ENCODE measurements at places on chromosomes 7 and 10. TPM values are rescaled to one million over a fixed set of nuclear protein-coding genes. Genes with fewer than 3 reads are reported as not detected.

ANKRD1 gene
- total RNA-seq, result 3.3 TPM

ADO gene
- total RNA-seq, result 21.7 TPM

TMEM26 gene
- 0.07 TPM for total RNA-seq

LIPJ gene
- total RNA-seq, result not detected

All from airway epithelial cell (primary cell).